Naive thymus-derived CD4-positive, alpha-beta T cell (primary cell): ENCODE measurements at places on chromosomes 13 and 19. TPM values are rescaled to one million over a fixed set of nuclear protein-coding genes. Genes with fewer than 3 reads are reported as not detected.

PHLDB3 gene
- total RNA-seq, result 23.3 and 24.5 TPM in 2 replicates

DNA sequence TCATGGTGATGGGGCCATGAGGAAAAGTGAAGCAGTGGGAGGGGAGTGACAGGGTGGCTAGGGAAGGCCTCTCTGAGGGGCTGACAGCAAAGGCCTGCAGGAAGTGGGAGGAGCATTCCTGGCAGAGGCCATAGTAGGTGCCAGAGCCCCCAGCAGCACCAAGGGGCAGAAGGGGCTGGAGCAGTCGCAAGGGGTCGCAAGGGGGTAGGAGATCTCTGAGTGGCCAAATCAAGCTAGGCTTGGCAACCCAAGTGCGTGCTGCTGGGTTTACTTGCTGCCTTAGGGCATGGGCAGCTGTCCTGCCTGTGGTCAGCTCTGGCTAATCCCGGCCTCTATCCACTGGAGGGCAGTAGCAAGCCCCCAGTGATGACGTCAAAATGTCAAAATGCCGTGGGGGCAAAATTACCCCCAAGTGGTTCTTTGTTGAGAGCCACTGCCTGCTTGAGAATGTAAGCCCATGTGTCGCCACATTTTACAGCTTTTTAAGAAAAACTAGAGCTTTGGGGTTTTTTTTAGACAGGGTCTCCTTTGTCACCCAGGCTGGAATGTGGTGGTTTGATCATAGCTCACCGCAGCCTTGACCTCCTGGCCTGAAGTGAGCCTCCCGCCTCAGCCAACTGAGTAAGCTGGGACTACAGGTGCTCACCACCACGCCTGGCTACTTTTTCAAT is 11.8 kb downstream of the CCDC97 start:
- no peak for DNase-seq

DNA sequence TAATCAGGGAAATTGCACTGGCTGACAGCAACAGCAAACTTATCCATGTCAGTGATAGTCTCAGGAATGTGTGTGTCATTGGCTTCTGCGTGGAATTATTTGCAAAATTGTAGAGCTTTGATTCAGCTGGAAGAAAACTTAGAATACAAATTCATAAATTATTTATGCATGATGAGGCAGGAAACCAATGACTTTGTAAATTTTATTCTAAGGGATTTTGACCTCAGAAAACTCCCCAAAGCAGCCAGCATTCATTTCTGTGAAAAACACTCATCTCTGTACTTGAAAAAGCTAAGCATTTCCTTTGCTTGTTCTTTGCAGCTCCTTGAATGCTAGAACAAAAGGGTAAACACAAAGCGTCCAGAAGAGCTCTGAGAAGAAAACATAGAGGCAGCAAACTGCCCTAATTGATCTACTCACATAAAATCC is 162.4 kb downstream of the DCT start:
- no peak for DNase-seq

ALKBH6 gene
- 49.3 and 51.6 TPM in 2 replicates for total RNA-seq

MAB21L1 gene
- total RNA-seq, result not detected in 2 replicates

AP1M2 gene
- total RNA-seq, result not detected
